ENCODE measurements at places on chromosomes 2 and 18. TPM values are rescaled to one million over a fixed set of nuclear protein-coding genes. Genes with fewer than 3 reads are reported as not detected.

Gene SCN1A
- not detected for total RNA-seq

Gene CCDC85A
- total RNA-seq: 1.6 TPM

Gene SP140
- total RNA-seq: 1.2 TPM

Gene SPAST
- total RNA-seq: 19.3 TPM

Gene TBR1
- not detected for total RNA-seq

Gene PJVK
- total RNA-seq: 1.4 TPM

Gene EHD3
- 23.6 TPM for total RNA-seq

Gene SAG
- not detected for total RNA-seq

Gene CPS1
- total RNA-seq: 12.4 TPM

Gene FTCDNL1
- 0.18 TPM for total RNA-seq

Gene PPP3R1
- total RNA-seq: 23.9 TPM

Gene DSG4
- not detected for total RNA-seq

Gene CFC1
- total RNA-seq: not detected

Gene KCNE4
- 0.18 TPM for total RNA-seq

Gene DAW1
- total RNA-seq: 9.8 TPM

Gene KCNS3
- 0.18 TPM for total RNA-seq

Gene NEU2
- total RNA-seq: not detected

Gene NAB1
- total RNA-seq: 20.0 TPM

Gene DHRS9
- total RNA-seq: 2.0 TPM

Gene CHRNA1
- total RNA-seq: not detected

Gene PDE11A
- 0.18 TPM for total RNA-seq

Gene RELCH
- total RNA-seq: 21.3 TPM

Gene FAM168B
- 89.3 TPM for total RNA-seq

Gene RFTN2
- 1.9 TPM for total RNA-seq

Gene MERTK
- total RNA-seq: not detected

Gene TTR
- total RNA-seq: not detected

Gene SCN7A
- not detected for total RNA-seq

Gene HOXD13
- total RNA-seq: 0.53 TPM

Gene HTR2B
- total RNA-seq: 6.4 TPM

Gene ZRANB3
- 7.8 TPM for total RNA-seq

Gene DSG1
- total RNA-seq: not detected

Gene ROCK2
- 13.5 TPM for total RNA-seq

Gene GCKR
- total RNA-seq: not detected
